GF-D8 (cell line): ENCODE measurements at places on chromosomes 3 and 15.

- peak; percentile 71 for DNase-seq
These were observed 2.2 kb downstream of the VPS8 start for GRCh38 chr3:184814214-184814613.

GRCh38 chr15:38540510-38540909, 24.1 kb downstream of the RASGRP1 start:
- DNase-seq, result no peak

DNA sequence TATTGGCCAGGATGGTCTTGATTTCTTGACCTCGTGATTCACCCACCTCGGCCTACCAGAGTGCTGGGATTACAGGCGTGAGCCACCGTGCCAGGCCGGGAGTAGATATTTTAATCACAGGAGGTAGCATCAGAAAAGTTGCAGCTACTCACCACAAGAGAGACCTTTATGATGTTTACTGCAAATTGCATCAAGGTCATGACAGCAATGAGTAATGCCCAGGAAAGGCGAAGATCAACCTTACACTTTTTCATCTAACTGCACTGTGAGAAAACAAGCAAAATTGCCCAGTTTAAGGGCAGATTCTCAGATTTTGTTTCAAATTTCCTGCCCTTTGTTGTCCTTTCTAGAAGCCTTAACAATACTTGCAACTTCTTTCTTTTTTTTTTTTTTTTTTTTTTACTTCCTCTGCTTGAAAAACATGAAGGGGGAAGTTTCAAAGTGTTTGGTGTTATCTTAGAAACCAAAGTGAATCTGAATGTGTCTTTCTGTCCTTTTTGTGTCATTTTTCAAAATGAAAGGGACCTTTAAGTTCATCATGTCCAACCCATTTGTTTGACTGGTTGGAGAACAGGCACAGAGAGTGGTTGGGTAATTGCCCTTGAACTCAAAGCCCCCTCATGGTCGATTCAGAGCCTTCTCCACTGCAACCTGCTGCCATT, 25.0 kb downstream of the TGFBR2 start:
- peak; percentile 21 for DNase-seq

GRCh38 chr15:43441316-43441715, 51.6 kb downstream of the TP53BP1 start:
- DNase-seq, result no peak

DNA sequence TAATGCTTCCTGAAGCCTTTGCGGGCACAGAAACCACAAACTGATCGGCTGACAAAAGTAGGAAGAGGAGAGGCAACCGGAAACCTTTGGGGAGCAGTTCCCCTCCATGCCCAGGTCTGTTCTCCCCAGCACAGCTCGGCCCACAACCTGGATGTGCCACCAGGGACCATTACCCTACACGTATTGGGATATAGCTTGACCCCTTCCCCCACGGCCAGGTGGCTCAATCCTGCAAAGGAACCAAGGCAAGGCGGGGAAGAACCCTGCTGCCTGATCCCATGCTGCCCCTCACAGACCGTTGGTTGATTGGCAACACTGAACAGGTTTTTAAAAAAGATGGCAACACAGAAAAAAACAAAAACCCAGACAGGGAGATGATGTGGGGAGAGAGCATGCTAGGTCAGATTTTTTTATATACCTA, 19.7 kb upstream of the TCAIM start:
- peak; percentile 50 for DNase-seq

GRCh38 chr3:139639662-139640061, 38.1 kb downstream of the NMNAT3 start:
- DNase-seq, result no peak

GRCh38 chr3:138396752-138397410, 37.5 kb upstream of the ESYT3 start:
- no peak for DNase-seq

DNA sequence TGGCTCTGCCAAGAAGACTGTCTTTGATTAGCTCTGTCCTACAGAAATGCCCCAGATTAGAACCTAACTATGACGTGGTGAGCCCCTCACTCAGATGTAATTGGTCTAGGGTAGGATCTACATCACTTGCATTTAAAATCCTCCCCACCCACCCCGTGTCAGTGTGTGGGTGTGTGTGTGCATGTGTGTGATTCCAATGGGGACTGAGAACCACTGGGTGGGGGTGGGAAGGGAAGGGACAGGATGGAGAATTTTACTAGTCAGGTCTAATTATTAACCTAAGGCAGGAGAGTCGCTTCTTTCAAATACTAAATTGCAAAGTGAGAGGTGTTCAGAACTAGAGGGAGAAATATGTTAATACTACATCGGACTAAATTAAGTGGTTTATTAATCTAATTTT, 91.7 kb downstream of the TBL1XR1 start:
- no peak for DNase-seq

- DNase-seq, result no peak
These were observed 275.0 kb upstream of the LYSMD4 start for GRCh38 chr15:100008258-100008657.

GRCh38 chr15:49906966-49907365, 212.1 kb downstream of the ATP8B4 start:
- DNase-seq, result no peak

GRCh38 chr3:53169832-53170324, 8.9 kb downstream of the PRKCD start:
- DNase-seq, result no peak

GRCh38 chr3:60076331-60076730, 1026.5 kb upstream of the CFAP20DC start:
- no peak for DNase-seq

DNA sequence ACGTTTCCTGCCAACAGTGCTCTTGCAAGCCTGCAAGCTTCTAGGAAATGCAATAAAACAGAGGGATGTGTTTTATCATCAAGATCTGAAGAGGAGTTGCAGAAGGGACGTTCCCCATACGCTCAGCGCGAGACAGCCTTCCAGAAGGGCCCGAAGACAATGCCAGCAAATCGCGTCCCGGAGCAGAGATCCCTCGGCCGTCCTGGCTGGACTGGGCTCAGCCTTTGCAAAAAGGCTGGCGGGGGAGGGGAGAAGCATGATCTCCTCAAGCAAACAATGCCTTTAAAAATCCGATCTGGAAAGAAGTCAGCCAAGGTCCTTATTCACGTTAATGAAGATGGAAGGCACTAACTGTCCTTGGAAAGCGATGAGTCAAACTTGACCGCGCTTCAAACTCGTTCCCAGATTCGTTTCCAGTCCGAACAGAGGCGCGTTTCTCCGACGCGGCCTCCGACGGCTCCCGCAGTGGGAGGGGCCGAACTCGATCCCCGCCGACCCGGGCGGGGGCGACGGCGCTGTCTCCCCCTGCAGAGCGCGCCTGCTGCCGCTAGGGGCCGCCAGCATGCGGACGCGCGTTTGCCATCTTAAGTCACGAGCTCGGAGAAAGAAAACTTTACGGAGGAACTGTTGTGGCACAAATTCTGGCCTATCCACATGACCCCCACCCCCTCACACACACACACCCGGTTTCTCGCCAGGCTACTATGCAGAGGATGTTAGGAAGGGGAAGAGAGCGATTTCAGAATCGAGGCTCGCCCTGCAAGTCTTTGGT, 5.5 kb downstream of the BCL6 start:
- DNase-seq, result no peak

- DNase-seq, result no peak
These were observed 37.7 kb downstream of the ZIC4 start for GRCh38 chr3:147368561-147369221.

- DNase-seq, result no peak
These were observed 11.1 kb upstream of the THUMPD3 start for GRCh38 chr3:9351709-9352126.

- no peak for DNase-seq
These were observed 1.0 kb downstream of the P3H2 start for GRCh38 chr3:190119461-190120268.

GRCh38 chr3:23076437-23076836, 126.7 kb upstream of the UBE2E2 start:
- no peak for DNase-seq

GRCh38 chr3:25405335-25405734, 22.7 kb upstream of the RARB start:
- no peak for DNase-seq

DNA sequence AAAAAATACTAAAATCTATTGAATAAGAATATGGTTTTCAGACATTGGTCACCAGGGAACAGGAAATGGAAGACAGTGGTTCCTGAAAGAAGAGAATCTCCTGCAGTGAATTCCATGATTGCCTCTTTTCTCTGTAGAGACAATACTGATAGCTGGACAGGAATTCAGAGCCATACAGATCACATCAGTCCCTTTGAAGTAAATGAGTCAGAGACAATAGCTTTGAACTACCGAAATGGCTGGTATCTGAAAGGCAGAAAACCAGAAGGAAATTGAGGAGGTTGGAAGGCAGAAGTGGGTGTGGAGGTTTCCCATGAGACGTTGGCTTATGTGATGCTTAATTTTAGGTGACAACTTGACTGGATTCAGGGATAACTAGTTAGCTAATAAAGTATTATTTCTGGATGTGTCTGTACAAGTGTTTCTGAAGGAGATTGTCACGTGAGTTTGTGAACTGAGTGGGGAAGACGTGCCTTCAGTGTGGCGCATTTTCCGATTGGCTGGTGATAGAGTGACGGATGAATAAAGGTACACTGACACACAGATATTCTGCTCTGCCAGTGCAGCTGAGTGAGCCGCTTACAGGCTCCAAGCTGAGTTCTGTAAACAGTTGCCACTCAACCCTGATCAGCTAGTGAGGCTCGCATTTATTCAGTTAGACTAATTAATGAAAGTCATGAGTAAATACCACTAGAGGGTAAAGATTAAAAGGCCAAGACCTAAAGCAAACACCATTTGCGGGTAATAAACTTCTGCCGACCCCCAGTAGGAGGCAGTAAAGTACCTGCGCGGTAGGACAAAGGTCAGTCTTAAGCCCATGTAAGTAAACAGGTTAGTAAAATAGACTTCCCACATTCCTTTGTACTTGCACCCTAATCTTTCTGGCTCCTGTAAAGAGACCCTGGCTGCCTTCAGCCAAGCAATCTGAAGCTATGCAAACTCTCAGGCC, 1298.6 kb downstream of the SI start:
- DNase-seq, result no peak

DNA sequence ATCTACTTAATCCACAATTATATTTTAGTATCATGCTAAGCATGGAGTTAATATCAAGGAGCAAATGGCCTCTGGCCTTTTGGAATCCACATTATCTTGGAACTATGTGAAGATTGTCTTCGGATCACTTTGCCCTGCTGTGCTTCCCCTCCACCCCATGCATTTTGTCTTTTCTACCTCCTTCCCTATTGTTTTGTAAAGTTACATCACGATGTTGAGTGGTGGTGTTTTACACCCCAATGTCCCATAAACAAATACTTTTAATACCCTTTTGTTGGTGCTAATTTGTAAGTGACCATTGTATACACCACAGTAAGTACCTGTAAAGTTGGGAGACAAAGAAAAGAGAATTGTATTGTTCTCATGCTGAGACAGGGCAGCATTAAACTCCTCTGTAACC, 258.4 kb upstream of the ZNF717 start:
- no peak for DNase-seq

DNA sequence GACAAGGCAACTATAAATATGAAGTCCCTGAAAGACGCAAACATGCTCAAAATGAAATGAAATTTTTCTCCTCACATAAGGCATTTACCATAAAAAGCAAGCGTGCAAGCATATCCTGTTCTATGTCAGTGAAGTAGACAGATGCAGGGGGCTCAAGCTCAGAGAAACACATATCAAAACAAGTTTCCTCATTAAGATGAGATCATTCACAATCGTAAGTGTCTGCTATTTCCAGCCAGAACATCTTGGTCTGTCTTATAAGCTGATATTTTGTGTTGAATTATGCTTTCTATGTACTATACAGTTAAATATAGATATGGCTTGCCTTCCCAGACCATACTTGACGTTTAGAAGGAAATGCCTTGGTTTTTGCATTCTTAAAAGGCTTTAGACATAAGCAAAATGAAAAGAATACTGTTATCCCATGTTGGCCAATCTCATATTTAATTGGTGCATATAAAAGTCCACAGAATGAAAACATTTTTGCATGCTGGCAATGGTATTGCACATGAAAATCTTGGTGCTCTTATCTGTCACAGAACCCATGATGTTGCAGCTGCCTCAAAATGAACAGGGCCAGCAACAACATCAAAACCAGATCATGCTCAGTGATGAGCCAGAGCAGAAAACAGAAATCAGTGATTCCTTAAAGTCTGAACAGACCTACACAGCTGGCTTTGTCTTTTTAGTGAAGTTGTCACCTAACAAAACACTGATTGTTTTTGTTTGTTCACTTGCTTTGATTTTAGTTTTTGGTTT, 65.4 kb downstream of the SIDT1 start:
- no peak for DNase-seq

- no peak for DNase-seq
These were observed 66.0 kb downstream of the MEIS2 start for GRCh38 chr15:37034392-37034791.

DNA sequence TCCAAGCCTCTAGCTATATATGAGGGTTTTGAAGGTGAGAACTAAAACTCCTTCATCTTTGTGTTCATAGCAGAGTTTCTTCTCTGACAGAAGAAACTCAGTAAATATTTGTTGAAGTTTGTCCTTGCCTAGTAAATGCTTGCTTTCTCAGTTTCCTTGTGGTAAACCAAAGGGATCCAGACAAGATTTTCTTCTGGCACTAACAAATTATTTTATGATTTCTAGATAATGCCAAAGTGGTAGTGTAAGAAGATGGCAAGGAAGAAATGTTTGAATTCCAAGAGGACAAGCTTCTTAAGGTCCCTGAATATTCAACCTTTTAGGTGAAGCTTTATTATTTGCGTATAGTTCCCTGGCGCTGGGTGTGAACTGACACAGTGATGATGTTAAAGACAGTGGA, 14.4 kb downstream of the ARIH1 start:
- DNase-seq, result no peak

DNA sequence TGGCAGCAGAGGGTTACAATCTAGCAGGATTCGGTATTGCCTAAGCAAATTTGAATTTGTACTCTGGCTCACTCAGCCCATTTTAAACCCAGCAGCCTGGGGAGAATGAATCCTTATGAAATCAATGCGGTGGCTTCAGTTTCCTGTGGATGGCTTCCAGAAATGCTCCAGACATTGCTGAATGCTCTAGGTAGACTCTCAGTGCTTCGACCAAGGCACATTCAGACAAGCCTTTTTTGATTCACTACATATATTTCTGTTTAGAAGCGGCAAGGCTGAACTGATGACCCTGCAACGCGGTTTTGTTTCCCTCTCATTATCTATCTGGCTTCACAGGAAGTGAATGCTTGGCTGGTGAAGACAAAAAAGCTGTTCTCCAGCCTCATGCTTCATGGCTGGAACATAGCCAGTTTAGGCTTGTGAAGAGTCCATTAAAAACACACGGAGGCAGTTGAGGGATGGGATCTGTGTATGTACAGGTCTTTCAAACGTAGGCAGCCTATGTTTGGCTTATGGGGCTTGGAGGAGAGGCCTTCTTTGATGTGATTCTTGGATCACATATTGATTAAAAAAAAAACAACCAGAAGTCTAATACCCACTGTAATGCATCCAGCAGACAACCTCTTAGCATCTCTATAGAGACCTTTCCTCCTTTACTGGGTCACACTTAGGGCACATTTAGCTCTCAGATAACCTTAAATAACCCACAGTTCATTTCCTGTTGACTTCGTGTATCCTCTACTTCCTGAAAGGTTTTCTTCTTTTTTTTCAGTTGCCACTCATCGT, 400.2 kb upstream of the TBL1XR1 start:
- DNase-seq, result no peak
